GM18507 (cell line): ENCODE measurements at places on chromosomes 2 and 18.

DNA sequence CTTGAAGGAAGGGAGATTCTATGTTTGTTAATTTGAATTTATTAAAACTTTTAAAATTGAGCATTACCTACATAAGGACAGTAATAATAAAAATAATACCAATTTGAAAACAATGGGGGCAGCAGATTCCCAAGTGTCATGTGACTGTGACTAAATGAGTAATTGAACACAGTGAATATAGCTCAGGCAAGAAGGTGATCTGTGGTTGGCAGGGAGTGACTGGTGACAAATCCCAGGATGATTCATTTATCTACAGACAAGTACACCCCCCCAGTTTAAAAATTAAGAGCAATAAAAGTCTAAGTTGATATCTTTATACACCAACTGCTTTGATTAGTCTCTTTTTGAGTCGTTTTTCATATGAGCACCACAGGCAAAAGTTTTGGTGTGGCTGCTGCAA lies 299.5 kb downstream of the ARHGAP15 start:
- no peak for DNase-seq

DNA sequence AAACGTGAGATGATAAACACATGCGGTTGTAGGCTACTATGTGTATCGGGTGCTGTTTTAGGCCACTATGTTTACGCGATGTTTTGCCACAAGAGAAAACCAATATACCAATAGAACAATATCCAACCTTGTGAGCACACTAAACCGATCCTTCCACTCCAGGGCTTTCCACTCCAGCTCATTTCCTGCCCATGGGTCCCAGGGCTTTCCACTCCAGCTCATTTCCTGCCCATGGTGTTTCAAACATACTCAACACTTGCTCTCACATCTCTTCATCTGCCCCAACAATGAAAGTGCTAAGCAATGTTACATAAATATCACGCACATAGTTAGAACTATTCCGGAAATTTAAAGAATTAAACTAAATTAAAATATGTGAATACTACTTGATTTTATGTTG lies 80.0 kb downstream of the EPB41L3 start:
- no peak for DNase-seq

DNA sequence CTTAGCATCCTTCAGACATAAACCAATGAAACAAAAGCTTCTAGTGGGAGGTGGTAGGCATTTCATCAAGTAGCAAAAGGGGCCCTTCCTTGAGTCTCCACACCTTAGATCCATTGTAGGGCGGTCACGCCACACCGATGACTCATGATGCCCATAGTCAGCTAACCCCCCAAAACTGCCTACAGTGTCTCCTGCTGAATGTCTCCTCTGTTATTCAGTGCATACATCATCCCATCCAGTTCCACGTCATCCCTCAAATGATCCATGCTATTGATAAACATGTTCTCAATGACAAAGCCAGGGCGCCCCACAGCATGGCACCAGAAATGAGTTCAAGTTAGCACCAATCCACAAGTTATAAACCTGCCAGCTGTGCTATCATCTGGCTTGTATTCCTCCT lies 57.4 kb upstream of the ACKR3 start:
- DNase-seq = no peak

DNA sequence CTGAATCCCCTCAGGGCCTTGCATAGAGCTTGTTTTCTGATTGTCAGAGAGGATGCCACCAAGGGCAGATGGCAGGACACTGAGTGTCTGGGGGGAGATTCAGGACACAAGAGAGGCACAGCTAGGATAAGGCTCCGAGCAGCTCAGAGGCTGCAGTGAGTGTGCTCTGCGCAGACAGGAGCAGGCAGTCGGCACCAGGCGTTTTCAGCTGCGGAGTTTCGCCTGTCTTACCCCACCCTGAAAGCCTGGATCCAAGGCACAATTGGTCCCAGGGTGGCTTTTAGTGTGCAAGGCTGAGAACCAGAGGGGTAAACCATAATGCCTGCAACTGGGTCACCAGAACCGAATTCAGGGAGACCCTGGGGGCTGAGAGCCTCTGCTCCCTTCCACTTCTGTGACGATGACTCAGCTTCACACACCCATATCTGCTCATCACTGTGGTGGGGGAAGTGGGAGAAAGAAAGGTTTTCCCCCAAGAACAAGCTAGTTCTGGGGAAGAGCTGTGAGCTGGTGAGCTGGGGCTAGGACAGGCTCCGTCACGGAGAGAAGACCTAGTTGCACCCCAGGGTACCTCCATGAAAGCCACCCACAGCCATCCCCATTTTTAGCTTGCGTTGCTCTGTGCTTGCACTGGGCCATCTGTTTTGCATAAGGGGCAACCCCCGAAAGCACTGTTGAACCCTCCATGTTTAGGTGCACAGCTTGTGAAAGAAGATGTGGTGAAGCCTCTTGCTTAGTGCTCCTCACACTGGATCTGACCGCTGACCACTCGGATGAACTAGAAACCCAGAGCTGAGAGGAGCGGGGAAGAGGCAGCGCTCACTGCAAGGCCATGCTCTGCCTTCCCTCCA lies 173.7 kb downstream of the CELF4 start:
- DNase-seq = no peak

GRCh38 chr2:240559286-240559685 lies 871 bp upstream of the DUSP28 start:
- no peak for DNase-seq

DNA sequence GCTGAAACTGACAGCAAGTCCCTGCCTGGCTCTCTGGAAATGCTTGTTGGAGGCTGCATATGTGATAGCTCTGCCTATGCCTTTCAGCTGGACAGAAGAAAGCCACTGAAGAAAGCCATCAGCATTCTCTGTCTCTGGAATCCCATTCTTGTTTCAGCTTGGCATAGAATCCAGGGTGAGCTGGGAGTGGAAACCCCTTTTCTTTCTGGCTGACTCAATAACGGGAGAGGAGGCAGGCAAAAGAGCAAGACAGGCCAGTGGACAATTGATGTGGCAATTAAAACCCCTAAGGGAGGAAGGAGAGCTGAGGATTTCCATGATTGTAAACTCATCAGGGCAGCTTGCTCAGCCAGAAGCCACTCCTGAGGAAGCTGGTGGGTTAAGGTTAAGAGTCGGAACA lies 208.1 kb downstream of the CLIP4 start:
- no peak for DNase-seq

DNA sequence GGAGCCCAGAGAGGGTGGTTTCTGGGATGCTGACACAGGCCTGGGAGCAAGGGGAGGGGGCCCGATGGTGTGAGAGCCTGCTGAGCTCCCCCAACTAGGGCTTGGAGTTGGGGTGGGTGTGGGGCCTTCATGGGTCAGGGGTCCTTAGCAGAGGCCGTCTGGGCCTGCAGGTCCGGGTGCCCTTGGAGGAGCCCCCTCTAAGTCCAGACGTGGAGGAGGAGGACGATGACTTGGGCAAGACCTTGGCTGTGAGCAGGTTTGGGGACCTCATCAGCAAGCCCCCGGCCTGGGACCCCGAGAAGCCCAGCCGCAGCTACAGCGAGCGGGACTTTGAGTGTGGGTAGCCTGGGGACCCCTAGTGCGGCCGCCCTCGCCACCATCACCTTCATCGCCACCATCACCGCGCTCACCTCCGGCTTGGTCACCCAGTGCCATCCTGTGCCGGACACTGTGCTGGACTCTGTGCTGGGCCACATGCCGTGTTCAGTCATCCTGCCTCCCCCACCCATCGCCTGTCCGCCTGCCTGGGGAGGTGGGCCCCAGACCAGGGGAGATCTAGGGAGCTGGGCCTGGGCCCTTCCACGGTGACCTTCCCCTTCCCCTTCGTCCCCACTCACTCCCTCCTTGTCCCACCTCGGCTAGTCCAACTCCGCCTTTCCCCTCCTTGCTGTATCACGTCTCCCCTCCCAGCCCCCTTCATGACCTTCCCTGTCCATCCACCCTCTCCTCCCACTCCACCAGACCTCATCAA lies 980 bp downstream of the SLC4A3 start:
- DNase-seq = no peak

GRCh38 chr2:105785095-105785847 lies 40.6 kb downstream of the NCK2 start:
- DNase-seq = no peak

- DNase-seq = no peak
Observed at GRCh38 chr2:8575038-8575833, 106.6 kb upstream of the ID2 start.

DNA sequence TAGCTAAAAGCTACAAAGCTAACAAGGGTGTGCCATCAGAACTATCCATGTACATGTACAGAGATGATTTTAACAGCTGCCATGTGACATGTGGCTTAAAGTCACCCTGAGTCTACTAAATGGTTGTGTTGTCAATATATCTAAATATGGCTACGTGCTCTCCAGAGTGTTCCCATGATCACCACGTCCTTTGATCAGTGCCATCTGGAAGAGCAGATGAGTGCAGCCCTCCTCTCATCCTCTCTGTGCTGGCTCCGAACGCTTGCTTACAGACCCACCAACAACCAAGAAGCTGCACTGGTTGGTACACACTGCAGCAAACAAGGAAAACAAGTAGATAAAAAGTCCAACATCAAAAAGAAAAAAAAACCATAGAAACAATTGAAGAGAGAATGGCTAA lies 88.6 kb upstream of the NARS1 start:
- no peak for DNase-seq

- peak; percentile 46 for DNase-seq
Observed at GRCh38 chr2:119174216-119174992, 15.9 kb upstream of the C1QL2 start.

- DNase-seq = no peak
Observed at GRCh38 chr2:46036929-46037328, 260.3 kb upstream of the EPAS1 start.

- DNase-seq = no peak
Observed at GRCh38 chr2:72926368-72926767, 9.0 kb downstream of the EMX1 start.

GRCh38 chr18:36411745-36412168 lies 114.2 kb downstream of the FHOD3 start:
- DNase-seq = no peak

DNA sequence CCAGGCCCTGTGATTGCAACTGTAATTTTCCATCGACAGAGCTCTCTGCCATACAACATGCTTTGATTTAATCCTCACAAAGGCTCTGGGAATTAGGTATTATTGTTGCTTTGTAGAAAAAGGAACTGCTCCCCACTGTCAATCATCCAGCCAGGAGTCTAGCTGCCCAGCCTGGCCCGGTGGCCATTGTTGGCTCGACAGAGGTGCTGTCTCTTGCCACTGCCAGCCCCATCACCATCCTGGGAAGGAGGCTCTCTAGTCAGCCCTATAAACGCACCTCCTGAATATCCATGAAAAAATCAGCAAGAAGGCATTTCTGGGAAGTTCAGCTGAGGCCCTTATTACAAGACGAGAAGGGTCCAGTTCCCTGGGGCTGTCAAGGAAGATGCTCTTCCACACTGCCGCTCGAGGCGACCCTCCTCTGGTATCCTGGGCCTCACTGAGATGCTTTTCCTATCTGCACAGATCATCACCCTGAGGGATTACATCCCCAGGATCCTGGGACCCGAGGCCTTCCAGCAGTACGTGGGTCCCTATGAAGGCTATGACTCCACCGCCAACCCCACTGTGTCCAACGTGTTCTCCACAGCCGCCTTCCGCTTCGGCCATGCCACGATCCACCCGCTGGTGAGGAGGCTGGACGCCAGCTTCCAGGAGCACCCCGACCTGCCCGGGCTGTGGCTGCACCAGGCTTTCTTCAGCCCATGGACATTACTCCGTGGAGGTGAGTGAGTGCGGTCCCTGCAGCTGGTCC lies 71.0 kb downstream of the TPO start:
- DNase-seq = no peak

DNA sequence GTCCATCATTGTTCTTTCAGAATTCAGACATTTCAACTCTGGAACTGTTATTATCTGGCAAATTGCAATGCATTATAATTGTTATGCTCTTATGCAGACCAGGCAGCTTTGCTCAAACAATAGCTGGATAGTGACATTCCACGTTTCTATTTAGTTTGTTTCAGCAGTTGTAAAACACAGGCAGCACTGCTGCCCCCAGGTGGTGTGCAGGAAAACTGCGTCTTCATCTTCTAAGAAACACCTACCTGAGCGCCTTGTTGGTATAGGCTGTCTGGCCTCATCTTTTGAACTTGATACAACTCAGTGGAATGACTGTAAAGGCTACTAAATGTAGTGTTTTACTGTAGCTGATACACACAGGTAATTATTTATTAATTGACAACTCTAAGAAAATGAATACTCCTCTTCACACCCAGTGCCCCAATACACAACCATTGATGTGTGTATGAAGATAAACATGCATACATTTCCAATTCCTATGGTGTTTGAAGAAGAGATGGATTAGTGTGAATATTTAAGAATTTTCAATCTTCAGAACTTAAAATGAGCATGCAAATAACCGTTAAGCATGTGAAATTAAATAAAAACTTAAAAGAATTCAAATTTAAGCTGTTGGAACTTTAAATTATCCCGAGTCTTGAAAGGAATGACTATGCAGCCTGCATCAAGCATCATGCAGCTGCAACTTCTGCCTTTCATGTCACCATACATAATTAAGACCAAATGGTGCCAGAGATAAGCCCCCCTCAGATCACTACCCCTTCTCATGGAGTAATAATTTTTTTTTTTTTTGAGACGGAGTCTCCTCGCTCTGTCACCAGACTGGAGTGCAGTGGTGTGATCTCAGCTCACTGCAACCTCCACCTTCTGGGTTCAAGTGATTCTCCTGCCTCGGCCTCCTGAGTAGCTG lies 85.6 kb downstream of the CD8B2 start:
- DNase-seq = no peak

- DNase-seq = no peak
Observed at GRCh38 chr18:63342206-63342605, 22.6 kb upstream of the BCL2 start.

GRCh38 chr2:49404108-49404507 lies 249.8 kb upstream of the FSHR start:
- DNase-seq = no peak

- DNase-seq = no peak
Observed at GRCh38 chr2:104831742-104832141, 22.2 kb upstream of the POU3F3 start.

DNA sequence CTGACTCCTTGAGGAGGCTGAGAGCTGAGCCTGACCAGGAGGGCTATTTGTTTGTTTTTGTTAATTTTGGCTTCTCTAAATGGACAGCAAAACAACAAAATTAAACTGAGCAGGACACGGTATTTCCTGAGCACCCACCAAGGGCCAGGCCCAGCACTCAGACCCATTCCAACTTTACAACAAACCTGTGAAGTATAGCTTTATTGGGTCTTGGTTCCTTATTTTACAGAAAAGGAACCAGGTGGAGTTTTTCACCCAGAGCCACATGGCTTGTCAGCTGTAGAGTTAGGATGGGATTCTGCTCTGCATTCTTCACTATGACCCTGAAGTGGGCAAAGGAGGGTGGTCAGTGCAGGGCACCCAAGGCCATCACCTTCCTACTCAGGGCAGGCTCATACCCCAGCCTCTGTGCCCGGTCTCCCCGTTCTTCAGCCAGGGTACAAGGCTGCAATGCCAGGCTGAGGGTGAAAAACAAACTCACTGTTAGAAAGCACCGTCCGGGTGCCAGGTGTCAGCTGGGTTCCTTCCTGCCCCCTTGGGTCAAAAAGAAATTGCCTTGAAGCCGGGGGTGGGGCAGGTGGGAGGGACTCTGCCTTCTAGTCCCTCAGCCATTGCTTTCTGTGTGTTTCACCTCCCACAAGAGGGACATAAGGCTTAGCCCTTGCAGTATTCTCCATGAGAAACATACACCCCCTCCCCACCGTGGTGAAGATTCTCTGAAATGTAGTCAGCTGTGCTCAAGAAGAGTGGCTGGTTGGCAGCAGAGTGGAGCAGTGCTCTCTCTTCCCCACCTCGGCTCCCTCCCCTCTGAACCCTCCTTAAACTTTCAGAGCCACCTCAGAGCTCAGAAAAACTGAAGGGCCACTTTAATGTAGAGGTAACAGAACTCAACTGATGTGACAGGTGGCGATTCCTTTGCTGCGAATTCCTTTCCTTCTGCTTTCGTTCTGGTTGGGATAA lies 2.2 kb downstream of the PSD4 start:
- DNase-seq = no peak
